ENCODE measurements at places on chromosomes 3 and 15.
A peak's percentile ranks its signal among the peaks of the same experiment; 100 is the strongest.

- DNase-seq: no peak
These were observed 812 bp downstream of the P4HTM start for GRCh38 chr3:48990636-48991469.

- DNase-seq: no peak
These were observed 31.0 kb upstream of the ADAMTS17 start for GRCh38 chr15:100372739-100373119.

DNA sequence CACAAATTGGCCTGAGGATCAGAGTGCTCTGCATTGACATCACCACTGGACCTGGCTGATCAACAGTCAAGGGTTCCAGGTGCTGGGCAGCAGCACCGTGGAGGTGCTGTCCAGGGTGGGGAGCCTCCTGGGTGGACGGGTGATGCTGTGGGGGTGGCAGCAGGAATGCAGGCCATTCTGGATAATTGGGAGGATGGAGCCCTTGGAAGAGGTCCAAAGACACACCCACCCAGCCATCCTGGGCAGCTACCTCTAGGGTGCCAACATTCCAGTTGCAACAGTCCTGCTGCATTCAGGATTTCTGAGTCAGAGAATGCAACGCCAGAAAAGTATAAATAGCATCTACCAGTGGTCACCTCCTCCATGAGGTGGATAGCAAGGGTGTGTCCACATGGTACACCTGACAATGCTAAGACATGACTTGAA is 26.8 kb downstream of the STARD5 start:
- DNase-seq: no peak

DNA sequence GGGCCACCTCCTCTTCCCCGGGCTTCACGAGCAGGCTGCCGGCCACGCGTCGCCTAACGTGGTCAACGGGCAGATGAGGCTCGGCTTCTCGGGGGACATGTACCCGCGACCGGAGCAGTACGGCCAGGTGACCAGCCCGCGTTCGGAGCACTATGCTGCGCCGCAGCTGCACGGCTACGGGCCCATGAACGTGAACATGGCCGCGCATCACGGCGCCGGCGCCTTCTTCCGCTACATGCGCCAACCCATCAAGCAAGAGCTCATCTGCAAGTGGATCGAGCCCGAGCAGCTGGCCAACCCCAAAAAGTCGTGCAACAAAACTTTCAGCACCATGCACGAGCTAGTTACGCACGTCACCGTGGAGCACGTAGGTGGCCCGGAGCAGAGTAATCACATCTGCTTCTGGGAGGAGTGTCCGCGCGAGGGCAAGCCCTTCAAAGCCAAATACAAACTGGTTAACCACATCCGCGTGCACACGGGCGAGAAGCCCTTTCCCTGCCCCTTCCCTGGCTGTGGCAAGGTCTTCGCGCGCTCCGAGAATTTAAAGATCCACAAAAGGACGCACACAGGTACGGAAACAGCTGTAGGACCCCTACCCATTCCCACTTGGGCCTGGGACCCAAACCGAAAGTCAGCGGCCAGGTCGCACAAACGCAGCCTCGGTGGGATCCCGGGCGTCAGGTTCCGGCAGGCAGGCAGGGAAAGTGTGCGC is 1.5 kb downstream of the ZIC1 start:
- no peak for DNase-seq

GRCh38 chr3:186365202-186365974 is 3.4 kb upstream of the DGKG start:
- DNase-seq: no peak

DNA sequence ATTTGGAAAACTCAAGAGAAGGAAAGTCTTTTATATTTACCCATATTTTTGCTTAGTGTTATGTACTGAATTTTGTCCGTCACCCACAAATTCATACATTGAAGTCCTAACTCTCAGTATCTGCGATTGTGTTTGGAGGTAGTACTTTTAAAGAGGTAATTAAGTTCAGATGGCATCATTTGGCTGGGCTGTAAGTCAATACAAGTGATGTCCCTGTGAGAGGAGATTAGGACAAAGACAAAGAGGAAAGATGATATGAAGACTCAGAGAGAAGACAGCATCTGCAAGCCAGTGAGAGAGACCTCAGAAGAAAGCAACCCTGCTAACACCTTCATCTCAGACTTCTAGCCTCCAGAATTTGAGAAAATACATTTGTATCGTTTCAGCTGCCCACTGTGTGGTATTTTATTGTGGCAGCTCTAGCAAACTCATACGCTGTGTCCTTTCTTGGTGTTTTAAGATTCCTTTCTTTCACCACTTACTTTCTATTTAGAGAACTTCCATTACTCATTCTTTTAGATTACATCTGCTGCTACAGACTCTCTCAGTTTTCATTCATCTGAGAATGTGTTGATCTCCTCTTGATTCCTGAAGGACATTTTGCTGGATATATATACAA is 17.0 kb downstream of the LRCH3 start:
- DNase-seq: no peak

GRCh38 chr3:119035014-119035346 is 334 bp upstream of the IGSF11 start:
- no peak for DNase-seq

- DNase-seq: no peak
These were observed 325.1 kb upstream of the THBS1 start for GRCh38 chr15:39255760-39256159.

GRCh38 chr15:27847775-27848710 is 251.1 kb downstream of the OCA2 start:
- DNase-seq: no peak

GRCh38 chr3:115518100-115518852 is 105.0 kb upstream of the GAP43 start:
- no peak for DNase-seq

GRCh38 chr15:97972366-97972765 is 11.9 kb downstream of the ARRDC4 start:
- no peak for DNase-seq

GRCh38 chr3:63351159-63352007 is 73.3 kb downstream of the SYNPR start:
- no peak for DNase-seq

GRCh38 chr15:88538972-88539371 is 7.5 kb downstream of the DET1 start:
- DNase-seq: no peak

DNA sequence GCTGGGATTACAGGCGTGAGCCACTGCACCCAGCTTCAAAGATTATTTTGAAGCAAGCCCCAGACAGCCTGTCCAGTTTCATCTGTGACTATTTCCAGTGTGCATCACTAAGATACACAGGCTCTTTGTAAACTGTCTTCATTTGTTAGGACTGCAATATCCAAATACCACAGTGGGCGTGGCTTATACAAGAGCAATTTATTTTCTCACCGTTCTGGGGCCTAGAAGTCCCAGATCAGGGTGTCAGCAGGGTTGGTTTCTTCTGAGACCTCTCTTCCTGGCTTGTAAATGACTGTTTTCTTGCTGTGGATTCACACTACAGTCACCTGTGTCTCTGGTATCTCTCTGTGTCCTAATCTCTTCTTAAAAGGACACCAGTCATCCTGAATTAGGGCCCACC is 59.7 kb downstream of the RLBP1 start:
- no peak for DNase-seq

GRCh38 chr3:141268306-141268705 is 36.7 kb downstream of the PXYLP1 start:
- DNase-seq: no peak

DNA sequence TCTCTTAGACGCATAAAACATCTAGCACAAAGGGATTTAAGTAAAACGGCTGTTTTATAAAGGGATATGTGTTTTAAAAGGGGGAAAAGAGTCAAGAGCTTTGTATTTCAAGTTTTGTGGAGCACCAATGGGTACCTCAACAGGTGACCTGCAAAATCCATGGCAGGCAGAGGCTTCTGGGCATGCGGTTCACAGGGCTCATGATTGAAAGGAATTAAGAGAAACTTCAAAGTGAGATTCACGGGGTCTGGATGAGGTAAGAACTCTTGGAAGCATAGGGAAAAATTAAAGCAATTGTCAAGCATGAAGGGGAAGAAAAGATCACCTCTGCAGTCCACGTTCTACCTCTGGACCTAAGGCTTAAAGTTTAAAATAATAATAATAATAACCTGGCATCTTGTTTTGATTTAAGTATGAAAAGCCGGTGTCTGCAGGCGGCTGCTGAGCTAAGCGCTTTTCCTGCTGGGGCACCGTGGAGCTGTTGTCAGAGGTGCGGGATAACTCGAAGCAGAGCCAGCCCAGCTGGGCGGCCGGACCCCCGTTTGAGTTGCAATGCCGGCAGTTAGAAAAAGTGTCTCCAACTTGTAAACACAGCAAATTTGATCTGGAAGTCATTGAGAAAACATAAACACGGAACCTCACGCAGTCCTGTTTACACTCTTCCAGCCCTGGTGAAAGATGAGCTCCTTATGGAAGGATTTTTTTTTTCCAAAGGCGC is 40.5 kb downstream of the HES1 start:
- DNase-seq: no peak

DNA sequence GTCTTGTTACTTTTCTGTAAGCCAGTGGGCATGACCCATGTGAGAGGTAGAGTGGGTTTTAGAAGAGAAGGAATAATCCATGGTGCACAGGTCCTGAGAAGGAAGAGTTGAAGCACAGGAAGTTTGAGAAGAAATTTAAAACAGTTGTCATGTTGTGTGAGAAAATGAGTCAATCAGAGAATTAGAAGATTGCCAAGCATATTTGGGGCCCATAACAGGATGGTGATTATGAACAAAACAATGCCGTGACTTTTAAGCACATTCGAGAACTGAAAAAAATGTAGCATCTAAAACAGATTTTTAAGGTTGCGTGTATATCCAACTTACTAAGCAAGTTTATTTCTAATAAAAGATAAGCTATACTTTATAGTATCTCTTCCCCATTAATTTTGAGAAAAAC is 198.7 kb downstream of the RORA start:
- no peak for DNase-seq

- no peak for DNase-seq
These were observed 93.0 kb upstream of the C3orf80 start for GRCh38 chr3:160132226-160132625.

DNA sequence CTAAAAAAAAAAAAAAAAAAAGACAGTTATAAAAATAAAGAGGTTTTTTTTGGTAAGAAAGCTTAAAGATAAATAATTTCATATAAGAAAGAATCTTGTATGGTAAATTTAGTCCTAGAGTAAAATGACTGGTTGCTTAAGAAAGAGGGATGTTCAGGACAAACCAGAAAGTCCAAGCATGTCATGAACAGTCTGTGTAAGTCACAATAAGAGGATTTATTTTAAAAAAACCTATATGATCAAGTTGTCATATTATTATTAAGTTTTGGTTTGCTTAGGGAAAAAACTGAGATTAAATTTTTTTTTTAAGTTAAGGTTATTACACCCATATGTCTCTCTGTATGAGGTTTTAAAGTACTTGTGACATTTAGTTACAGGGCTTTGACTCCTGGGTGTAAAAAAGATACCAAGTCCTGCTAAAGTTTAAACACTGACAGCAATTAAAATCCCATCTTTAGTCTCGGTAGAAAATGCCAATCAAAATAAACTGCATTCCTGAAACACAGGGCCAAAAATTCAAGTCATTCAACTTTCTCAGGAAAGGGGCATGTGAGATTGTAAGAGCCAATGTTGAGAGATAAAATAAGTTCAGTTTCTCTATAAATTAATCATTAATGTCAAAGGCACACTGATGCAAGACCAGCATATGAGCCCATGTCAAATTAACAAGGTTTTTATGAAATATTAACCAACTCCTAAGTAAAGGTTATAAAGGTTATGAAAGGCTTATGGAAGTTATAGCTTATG is 8.5 kb upstream of the BDH1 start:
- DNase-seq: no peak

- DNase-seq: no peak
These were observed 1055.8 kb upstream of the CADM2 start for GRCh38 chr3:83902787-83903533.

DNA sequence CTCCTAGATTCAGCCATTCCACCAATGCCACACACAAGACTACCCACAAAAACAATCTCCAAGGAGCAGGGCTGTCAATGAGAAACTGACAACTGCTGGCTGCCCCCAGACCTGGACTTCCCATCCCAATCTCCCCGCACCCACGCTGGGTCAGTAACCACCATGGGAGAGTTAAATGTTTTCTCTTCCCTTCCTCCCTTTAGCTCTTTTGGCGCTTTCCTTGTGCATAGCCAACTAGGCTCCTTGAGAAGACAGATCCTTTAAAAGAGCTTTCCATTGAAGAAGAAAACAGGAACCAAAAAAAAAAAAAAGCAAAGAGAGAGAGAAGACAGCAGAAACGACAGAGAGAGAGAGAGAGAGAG is 8.3 kb downstream of the BCL6 start:
- DNase-seq: no peak

GRCh38 chr3:27426926-27427325 is 57.3 kb downstream of the SLC4A7 start:
- DNase-seq: no peak

GRCh38 chr3:136042608-136043221 is 77.2 kb downstream of the PPP2R3A start:
- no peak for DNase-seq

GRCh38 chr3:19489936-19490335 is 341.6 kb downstream of the KCNH8 start:
- no peak for DNase-seq

GRCh38 chr3:119279584-119280243 is 14.5 kb upstream of the ARHGAP31 start:
- no peak for DNase-seq

- no peak for DNase-seq
These were observed 79.5 kb downstream of the FBLN2 start for GRCh38 chr3:13628432-13628831.

DNA sequence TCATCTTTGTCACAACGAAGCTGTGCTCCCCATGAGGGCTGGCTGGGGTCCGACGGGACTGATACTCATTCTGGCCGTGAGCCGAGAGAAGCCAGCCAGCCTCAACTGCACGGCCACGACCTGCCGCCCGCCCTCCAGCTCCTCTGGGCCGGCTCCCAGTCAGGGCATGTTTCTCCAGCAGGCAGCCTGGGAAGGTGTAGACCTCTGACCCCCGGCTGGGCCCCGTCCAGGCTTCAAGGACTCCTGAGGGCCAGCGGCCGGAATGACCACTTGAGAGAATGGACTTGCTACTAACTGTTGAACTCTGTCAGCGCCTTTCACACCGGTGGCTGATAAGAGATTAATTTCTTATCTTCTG is 18.1 kb upstream of the MUC4 start:
- no peak for DNase-seq

DNA sequence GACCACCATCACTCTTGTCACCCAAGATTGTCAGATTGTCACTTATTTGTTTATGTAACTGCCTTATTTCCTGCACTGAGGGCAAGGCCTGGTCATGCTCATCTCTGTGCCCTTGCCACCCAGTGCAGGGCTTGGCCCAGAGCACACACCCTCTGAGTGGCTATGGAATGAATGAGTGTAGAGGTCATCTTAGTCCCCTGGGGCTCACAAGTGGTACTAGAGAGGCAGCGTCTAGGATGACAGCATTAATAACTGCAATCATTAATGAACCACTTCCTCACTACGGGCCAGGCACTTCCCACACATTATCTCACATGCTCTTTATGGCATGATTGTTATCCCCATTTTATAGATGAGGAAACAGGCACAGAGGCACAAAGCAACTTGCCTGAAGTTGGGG is 117.0 kb downstream of the SMAD6 start:
- no peak for DNase-seq

GRCh38 chr3:34237946-34238345 is 439.5 kb downstream of the PDCD6IP start:
- DNase-seq: no peak

GRCh38 chr3:46112296-46112695 is 85.0 kb upstream of the XCR1 start:
- no peak for DNase-seq

GRCh38 chr15:38474155-38474757 is 20.3 kb downstream of the FAM98B start:
- no peak for DNase-seq

- DNase-seq: peak; percentile 12
These were observed 639 bp downstream of the MKRN3 start for GRCh38 chr15:23566071-23566554.

- no peak for DNase-seq
These were observed 144.3 kb downstream of the EEFSEC start for GRCh38 chr3:128297401-128298138.

All from activated CD4-positive, CD25-positive, alpha-beta regulatory T cell (primary cell).